ENCODE measurements at places on chromosomes 13 and 19.
A peak's percentile ranks its signal among the peaks of the same experiment; 100 is the strongest.

DNA sequence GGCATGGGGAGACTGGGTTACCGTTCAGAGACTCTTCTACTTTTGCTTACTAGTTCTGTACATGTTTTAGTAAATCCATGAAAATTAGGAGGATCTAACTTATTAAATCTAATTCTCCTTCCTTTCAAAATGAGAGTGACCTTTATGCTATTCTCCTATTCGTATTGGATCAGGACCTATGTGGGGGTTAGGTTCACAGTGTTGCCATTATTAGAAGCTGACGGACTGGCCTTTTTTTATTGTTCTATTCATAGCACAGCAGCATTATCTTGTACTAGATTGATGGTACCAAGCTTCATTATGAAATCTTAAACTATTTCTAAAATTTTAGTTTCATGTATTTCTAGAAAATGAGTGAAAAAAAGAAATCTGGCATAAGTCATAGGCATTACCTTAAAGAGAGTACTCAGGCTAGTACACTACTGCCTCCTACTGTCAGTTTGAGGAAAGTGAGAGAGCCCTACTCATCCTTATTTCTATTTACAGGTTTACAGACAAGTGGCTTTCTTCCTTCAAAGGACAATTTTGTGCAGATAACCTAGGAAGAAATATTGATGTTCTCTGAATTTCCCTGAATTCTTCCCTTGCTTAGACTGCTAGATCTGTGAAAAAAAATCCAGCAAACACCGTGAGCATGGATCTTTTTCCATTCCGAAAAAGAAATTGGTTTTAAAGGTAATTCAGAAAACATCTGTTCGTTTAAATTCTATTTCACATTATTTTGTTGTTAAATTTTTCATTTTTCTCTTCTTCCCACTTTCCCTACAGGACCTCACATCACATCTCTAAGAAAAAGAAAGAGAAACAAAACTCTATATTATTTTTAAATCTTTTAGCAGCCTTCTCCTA is 485.5 kb downstream of the DIAPH3 start:
- no peak overlapping the region for H3K27ac ChIP-seq
- no peaks in the 10 kb centered on the region for H3K27me3 ChIP-seq
- DNase-seq = peak; percentile 29
- H3K36me3 ChIP-seq = no peaks in the 10 kb centered on the region
- no peak overlapping the region for H3K4me3 ChIP-seq
- H3K4me1 ChIP-seq = no peaks in the 10 kb centered on the region

DNA sequence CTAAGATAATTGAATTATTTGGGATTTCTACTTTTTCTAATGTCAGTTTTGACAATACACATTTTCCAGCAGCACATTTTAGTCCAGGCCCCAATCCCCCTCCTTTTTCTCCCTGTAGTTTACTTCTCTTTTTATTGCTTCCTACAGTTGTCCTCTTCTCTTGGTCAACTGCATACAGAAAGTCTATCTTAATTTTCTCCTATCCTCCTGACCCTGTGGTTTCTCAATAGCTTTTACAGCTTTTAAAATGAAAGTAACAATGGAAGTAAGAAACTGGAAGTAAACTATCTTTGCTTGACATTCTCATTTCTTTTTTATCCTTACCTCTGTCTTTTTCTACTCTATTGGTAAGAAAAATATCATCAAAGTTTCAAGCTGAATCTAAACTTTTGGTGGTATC is 106.5 kb upstream of the OXGR1 start:
- H3K27ac ChIP-seq = no peak overlapping the region
- DNase-seq = no peak
- H3K4me3 ChIP-seq = no peak overlapping the region
- H3K36me3 ChIP-seq = no peaks in the 10 kb centered on the region
- no peaks in the 10 kb centered on the region for H3K4me1 ChIP-seq
- no peaks in the 10 kb centered on the region for H3K27me3 ChIP-seq

- no peak for DNase-seq
- H3K4me3 ChIP-seq = peak overlapping the region; percentile 15
- H3K4me1 ChIP-seq = peaks cover 11% of the 10 kb centered on the region
- H3K27me3 ChIP-seq = no peaks in the 10 kb centered on the region
- no peak overlapping the region for H3K27ac ChIP-seq
- no peaks in the 10 kb centered on the region for H3K36me3 ChIP-seq
These were observed 4.3 kb upstream of the LRFN3 start for GRCh38 chr19:35931874-35932202.

- no peaks in the 10 kb centered on the region for H3K27me3 ChIP-seq
- no peak overlapping the region for H3K4me3 ChIP-seq
- H3K36me3 ChIP-seq = no peaks in the 10 kb centered on the region
- no peak overlapping the region for H3K27ac ChIP-seq
These were observed 1084.4 kb downstream of the SLITRK1 start for GRCh38 chr13:82797876-82798275.

- no peaks in the 10 kb centered on the region for H3K27me3 ChIP-seq
- H3K4me1 ChIP-seq = peaks cover 84% of the 10 kb centered on the region
- DNase-seq = no peak
- peak overlapping the region; percentile 25 for H3K4me3 ChIP-seq
- H3K36me3 ChIP-seq = peaks cover 3% of the 10 kb centered on the region
These were observed 93.2 kb downstream of the STK24 start for GRCh38 chr13:98483601-98484288.

DNA sequence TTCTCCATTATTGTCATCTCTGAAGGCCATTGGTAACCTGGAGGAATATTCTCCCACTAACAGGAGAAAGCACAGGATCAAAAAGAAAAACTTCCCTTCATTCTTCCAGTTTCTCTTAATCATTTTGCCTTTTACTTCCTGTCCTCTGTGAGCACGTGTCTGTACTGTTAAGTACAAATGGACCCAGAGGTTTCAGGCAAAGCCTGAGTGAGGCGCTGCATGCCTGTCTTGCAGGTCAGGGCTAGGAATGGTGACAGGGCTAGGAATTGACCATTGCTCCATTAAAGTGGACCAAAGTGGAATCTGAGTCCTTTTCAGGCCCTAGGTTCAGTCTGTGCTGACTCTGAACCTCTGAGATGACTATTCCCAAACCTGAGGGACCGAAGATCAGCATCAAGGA is 326.7 kb downstream of the SHISA2 start:
- H3K4me1 ChIP-seq = no peaks in the 10 kb centered on the region
- DNase-seq = no peak
- H3K36me3 ChIP-seq = no peaks in the 10 kb centered on the region
- H3K27ac ChIP-seq = no peak overlapping the region
- no peak overlapping the region for H3K4me3 ChIP-seq

DNA sequence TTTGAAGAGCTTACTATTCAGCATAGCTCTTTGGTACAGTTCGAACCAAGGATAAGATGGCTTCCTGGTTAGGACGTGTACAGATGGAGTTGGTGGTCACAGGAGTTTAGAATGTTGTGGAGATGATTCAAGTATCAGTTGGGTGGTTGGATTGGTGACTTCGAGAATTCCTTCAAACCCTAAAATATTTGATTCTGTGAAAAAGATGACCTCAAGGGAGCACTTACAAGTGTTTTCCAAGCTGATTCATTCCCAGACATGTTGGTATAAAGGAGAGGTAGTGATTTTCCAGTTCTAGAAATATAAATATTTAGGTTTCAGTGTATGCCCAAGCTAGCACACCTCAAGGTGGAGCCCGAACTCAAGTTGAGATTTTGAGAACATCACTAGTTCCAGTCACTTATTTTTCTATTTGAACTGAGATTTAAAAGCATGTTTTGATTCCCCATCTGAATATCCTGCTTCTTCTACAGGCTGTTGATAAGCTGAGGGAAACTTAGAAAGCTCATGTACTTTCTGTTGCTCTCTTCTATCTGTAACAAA is 306.1 kb downstream of the DCT start:
- H3K36me3 ChIP-seq = no peaks in the 10 kb centered on the region
- no peak overlapping the region for H3K27ac ChIP-seq
- H3K4me1 ChIP-seq = no peaks in the 10 kb centered on the region
- H3K27me3 ChIP-seq = no peaks in the 10 kb centered on the region
- DNase-seq = no peak

GRCh38 chr13:109743706-109744453 is 42.5 kb downstream of the IRS2 start:
- H3K4me3 ChIP-seq = no peak overlapping the region
- no peak for DNase-seq
- H3K27ac ChIP-seq = no peak overlapping the region
- no peaks in the 10 kb centered on the region for H3K27me3 ChIP-seq
- H3K36me3 ChIP-seq = no peaks in the 10 kb centered on the region
- H3K4me1 ChIP-seq = peaks cover 6% of the 10 kb centered on the region

DNA sequence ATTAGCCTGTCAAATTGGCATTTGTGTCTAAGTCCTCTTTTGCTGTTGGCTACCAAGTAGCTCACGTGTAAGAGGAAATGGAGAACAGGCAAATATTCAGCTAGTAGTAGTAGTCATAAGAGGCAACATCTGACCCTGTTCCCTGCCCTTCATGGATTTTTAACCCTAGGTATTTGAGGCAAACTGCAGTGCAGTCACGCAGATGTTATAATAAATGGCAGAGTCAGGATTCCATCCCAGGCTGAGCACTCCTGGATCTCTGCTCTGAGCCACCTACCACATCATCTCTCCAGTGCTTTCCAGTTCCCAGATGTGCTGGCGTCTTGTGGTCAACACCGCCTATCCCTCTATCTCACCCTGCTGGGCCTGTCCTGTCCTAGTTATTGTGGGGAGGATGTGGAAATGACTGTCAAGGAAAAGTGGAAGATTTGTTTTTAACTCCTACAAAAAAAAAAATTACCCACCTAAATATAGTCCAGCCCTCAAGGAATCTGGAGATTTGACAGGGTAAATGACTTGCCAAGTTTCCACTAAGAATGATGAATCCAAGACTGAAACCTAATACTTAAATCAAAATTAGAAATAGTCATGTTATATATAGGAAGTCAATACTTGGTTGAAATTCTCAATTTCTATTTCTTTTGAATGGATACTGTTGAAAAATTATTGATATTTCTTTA is 322.9 kb downstream of the GPC6 start:
- H3K27ac ChIP-seq = no peak overlapping the region
- H3K27me3 ChIP-seq = no peaks in the 10 kb centered on the region
- no peaks in the 10 kb centered on the region for H3K4me1 ChIP-seq
- no peaks in the 10 kb centered on the region for H3K36me3 ChIP-seq
- DNase-seq = no peak

- H3K4me1 ChIP-seq = no peaks in the 10 kb centered on the region
- H3K27me3 ChIP-seq = no peaks in the 10 kb centered on the region
- H3K27ac ChIP-seq = no peak overlapping the region
- no peak for DNase-seq
- no peaks in the 10 kb centered on the region for H3K36me3 ChIP-seq
- H3K4me3 ChIP-seq = no peak overlapping the region
These were observed 24.2 kb downstream of the C2CD4C start for GRCh38 chr19:384799-385169.

DNA sequence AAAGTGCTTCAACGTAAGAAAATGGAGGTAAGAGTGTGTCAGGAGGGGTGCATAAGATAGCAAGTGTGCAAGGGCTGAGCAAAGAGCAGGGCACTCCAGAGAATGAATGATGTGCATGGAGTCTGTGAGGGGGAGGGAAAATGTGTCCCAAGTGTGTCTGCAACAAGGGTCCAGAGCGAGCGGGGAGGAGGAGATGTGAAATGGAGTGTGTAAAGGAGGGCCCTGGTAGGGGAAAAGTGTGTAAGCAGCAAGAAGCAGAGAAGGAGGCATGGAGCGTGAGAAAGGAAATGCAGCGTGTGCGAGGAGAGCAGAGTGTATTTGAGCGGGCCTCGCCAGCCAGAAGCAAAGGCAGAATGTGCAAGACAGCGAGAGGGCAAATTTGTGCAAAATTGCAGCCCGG is 11.8 kb downstream of the C19orf81 start:
- no peaks in the 10 kb centered on the region for H3K27me3 ChIP-seq
- H3K4me1 ChIP-seq = peaks cover 21% of the 10 kb centered on the region

GRCh38 chr19:869245-870177 is 10.0 kb downstream of the CFD start:
- DNase-seq = peak; percentile 63
- no peaks in the 10 kb centered on the region for H3K27me3 ChIP-seq
- no peak overlapping the region for H3K4me3 ChIP-seq
- peak overlapping the region; percentile 79 for H3K27ac ChIP-seq

DNA sequence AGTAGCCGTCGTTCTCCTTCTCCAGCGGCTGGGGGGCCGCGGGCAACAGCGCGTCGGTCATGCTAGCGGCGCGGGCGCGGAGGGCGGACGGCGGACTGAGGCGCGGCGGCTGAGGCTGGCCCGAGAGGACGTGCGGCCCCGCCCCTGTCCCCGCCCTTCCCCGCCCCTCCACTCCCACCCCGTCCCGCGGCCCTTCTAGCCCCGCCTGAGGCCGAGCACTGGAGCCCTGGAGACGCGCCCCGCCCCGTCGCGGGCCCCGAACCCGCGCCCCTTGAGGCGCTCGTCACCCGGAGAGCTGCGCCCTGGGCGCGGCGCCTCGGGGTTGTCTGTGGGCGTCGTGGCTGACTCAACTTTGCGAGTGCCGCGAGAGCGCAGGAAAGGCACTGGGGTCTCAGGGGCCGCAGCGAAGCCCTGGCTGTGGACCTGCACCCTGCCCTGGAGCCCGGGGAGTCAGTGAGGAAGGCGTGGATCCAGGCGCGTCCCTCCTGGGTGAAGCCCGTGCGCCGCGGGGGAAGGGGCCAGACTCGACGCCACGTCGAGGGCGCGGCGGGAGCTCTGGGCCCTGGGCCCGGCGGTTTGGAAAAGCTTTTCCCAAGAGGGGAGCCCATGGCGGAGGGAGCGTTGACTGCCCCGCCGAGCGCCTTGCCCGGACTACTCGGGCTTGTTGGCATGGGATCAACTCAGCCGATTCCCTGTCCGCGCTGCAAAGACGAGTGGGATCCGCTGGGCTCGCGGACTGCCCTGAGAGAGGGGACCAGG is at the start of gene RHPN2:
Gene RHPN2 (minus strand): TSS at position 97 of the 759 bp plus-strand sequence. CDS start 36 bp downstream, at position 61.
- H3K4me1 ChIP-seq = peaks cover 27% of the 10 kb centered on the region
- H3K36me3 ChIP-seq = no peaks in the 10 kb centered on the region
- H3K27me3 ChIP-seq = no peaks in the 10 kb centered on the region
- DNase-seq = peak; percentile 59

- no peaks in the 10 kb centered on the region for H3K4me1 ChIP-seq
- DNase-seq = peak; percentile 23
- no peak overlapping the region for H3K4me3 ChIP-seq
- no peak overlapping the region for H3K27ac ChIP-seq
These were observed 6.3 kb upstream of the ZNF69 start for GRCh38 chr19:11881151-11881800.

DNA sequence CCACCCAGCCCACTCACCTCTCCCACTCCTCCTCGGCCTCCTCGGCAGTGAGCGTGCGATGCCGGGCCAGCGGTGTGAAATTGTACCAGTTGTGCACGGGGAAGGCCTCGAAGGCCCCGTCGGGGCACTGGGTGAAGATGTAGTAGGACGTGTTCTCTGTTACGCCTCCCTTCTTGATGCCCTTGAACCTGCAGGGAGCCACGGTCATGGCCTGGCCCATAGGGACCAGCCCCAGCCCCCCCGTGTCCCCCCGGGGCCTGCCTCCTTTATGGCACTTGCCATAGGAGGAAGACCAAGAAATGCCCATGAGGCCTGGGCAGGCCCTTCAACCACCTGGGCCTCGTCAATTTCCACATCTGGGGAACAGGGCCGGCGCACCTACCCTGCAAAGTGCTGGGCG is 5.6 kb downstream of the GTF2F1 start:
- H3K27me3 ChIP-seq = no peaks in the 10 kb centered on the region
- peaks cover 9% of the 10 kb centered on the region for H3K4me1 ChIP-seq
- H3K36me3 ChIP-seq = peaks cover 48% of the 10 kb centered on the region
- H3K27ac ChIP-seq = no peak overlapping the region
- no peak for DNase-seq

GRCh38 chr13:19720039-19720438 is 62.7 kb downstream of the PSPC1 start:
- no peak for DNase-seq
- H3K27me3 ChIP-seq = no peaks in the 10 kb centered on the region
- no peak overlapping the region for H3K27ac ChIP-seq
- H3K4me1 ChIP-seq = no peaks in the 10 kb centered on the region
